ENCODE measurements at places on chromosomes 11 and 22.
A peak's percentile ranks its signal among the peaks of the same experiment; 100 is the strongest.

- no peak for DNase-seq
Measured at GRCh38 chr11:57200917-57201316, 19.2 kb downstream of the LRRC55 start.

- DNase-seq, result no peak
Measured at GRCh38 chr11:123166071-123166559, 28.9 kb downstream of the CLMP start.

DNA sequence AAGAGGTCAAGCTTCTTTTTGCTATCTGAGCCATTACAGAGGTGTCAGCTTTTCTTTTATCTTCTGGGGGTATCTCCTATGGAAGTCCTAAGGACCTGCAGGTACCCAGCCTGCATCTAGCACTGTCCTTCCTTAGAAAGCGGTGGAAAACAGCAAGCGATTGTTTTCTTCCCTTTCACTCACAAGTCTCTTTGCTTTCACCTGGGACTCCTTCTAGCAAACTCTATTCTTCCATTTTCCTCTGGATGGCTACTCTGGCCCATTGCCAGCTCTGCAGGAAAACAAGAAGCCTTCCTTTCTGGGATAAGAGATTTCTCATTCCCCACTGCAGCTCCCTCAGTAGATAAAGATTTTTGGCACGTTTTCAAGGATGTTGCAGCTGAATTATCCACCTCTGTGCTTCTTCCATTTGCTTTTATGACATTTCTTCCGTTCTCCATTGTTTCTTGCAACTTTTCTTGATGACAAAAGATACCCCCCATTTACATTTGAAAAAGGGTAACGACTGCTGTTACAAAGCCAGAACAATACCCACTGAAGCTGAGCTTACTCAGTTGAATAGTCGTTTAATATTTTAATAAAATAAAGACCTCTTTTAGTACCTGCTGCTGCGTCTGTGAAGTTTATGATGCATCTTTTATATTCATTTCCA is 40.2 kb upstream of the BDNF start:
- no peak for DNase-seq

DNA sequence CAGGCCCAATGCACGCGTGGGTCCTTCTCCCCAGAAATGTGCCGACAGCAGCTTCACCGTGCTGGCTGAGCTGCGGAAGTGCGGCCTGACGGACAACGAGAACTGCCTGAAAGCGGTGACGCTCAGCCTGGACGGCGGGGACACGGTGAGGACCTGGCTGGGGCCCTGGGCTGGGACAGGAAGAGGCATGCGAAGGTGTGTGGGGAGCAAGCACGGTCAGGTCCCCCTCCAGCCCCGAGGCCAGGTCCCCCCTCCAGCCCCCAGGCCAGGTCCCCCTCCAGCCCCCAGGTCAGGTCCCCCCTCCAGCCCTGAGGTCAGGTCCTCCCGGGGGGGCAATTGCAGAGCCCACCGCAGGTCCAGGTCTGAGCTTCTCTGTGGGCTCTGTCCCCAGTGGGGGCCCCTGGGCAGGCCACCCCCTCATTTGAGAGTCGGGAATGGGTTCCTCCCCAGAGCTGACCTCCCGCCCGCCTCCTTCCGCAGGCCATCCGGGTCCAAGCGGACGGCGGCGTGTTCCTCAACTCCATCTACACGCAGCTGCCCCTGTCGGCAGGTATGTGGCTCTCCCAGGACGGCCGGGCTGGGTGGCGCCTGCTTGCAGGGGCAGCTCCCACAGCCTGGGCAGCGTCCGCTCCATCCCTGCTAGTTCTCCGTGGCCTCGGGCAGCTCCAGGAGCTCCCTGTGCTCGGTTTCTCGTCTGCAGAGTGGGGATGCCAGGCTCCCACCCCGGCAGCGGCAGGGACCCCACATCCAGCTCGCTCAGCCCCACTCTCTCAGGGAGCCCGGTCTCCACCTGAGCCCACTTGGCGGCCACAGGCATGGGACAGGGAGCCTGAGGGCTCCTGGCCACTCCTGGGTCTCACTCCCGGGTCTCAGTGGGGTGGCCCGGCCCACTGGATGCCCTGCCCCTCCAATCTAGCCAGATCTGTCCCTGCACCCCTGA is 7.9 kb downstream of the MUC5B start:
- DNase-seq, result no peak

GRCh38 chr11:2325719-2326118 is 23.9 kb downstream of the TSPAN32 start:
- DNase-seq, result no peak

DNA sequence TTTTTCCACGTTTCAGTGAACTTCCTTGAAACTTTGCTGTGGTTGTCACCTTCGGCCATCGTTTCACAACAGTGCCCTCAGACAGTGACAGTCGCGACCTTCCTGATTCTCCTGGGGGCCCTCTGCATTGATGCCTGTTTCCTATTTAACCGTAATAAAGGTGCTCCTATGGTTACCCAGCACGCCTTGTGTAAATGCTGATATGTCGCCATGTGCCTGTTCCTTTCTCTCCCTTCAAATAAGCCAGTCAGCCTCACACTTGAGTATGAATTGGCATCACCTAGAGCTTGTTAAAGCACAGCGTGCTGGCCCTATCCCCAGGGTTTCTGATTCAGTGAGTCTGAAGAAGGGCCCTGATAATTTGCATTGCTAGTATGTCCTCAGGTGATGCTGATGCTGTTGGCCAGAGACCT is 104.8 kb downstream of the MICAL2 start:
- DNase-seq, result no peak

GRCh38 chr11:75893251-75893650 is 78.2 kb downstream of the UVRAG start:
- DNase-seq, result no peak

- no peak for DNase-seq
Measured at GRCh38 chr22:20008221-20008995, 8.2 kb downstream of the ARVCF start.

DNA sequence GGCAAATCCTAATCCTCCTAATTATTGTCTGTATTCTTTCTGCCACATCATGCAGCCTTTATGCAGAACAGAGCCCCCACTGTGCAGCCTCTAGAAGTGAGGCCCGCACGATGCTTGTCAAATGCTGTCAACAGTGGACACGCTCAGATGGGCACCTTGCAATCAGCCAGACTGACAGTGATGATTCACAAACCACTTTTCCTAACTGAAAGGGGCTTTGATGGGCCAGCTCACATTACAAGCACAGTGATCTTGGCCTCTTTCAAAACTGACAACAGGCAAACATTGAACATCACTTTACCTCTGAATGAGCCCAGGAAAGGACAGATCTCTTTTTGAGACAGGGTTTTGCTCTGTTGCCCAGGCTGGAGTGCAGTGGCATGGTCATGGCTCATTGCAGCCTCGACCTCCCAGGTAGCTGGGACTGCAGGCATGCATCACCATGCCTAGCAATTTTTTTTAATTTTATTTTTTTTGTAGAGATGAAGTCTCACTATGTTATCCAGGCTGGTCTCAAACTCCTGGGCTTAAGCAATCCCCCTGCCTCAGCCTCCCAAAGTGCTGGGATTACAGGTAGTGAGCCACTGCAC is 18.0 kb upstream of the E2F8 start:
- no peak for DNase-seq

DNA sequence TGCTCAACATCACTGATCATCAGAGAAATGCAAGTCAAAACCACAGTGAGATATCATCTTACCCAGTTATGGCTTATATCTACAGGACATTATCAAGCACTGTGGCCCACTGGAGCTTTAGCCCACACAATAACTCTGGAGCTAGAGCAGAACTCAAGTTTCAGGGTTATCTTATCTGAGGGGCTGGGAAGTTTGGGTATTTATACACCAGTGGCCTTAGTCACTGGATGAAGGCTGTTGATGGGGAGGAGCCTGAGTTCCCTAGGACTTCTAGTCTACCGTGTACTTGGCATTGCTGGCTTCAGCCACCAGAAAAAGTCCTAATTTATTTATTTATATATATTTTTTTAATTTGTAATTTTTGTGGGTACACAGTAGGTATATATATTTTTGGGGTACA is 19.3 kb downstream of the HSD17B12 start:
- DNase-seq, result no peak

- peak; percentile 18 for DNase-seq
Measured at GRCh38 chr22:50583294-50583861, 729 bp upstream of the CHKB start.

DNA sequence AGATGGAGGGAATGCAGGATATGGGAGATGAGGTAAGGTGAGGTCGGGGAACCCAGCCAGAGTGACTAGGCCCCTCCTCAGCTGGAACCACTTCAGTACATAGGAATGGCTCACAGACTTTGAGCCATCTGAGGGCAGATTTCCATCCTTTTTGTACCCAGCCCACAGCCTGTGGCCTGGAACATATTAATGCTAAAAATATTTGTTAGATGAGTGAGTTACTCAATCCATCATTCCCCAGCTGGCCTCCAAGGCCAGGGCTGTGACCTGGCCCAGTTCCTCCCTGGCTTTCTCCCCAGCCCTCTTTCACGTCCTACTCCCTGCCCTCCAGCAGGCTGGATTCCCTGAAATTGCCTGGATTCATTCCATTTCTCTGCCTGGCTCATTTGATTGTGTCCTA is 57.2 kb upstream of the PRDM11 start:
- no peak for DNase-seq

- no peak for DNase-seq
Measured at GRCh38 chr11:118645066-118645715, 34.3 kb downstream of the TREH start.
